ENCODE measurements at places on chromosomes 4 and X. TPM values are rescaled to one million over a fixed set of nuclear protein-coding genes. Genes with fewer than 3 reads are reported as not detected.

EGFL6 gene
- total RNA-seq = 0.23 TPM

CACNA1F gene
- total RNA-seq = not detected

ARHGAP6 gene
- total RNA-seq = 0.36 TPM

STAP1 gene
- total RNA-seq = not detected

GPC3 gene
- 0.34 TPM for total RNA-seq

COL25A1 gene
- 0.74 TPM for total RNA-seq

All from Daoy (cell line).